ENCODE measurements at places on chromosomes 1 and 21.

DNA sequence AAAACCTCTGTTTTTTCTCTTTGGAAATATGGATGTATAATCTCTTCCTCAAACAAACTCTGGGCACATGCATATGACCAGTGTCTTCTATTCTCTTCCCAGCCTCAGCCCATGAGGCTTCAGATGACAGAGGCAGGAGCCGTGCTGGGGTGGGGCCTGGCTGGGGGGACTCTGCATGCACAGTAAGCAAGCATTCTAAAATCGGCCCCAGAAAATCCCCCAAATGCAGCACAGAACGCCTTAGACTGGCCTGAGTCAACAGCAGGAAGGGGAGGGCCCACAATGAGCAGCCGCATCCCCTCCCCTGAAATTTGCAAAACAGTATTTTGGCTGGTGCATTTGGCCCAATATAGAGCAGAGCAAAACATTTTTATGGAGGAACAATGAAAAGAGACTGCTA is 47.8 kb downstream of the ITPKB start:
- DNase-seq, result no peak

GRCh38 chr1:160453443-160453842 is 53.1 kb downstream of the VANGL2 start:
- no peak for DNase-seq

DNA sequence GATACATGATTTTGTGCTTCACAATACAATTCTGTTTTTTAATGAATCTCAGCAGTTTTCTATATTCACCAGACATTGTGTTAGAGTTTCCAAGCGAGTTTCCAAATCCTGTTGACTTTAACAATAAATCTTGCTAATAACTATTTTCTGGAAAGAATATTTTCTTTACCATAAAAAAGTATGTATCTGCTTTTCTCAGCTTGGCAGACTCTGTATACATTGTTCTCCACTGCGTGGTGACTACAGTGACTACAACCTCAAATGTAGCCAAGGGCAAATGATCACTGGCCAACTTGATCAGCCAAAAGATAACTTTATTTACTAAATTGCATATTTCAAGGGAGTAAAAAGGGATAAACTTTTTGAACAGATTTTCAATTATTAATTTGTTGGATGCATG is 325.9 kb upstream of the ADAMTS5 start:
- no peak for DNase-seq

- DNase-seq, result peak; percentile 40
These were observed 690 bp downstream of the B3GALNT2 start for GRCh38 chr1:235503403-235504121.

GRCh38 chr1:19123837-19124236 is 86.2 kb downstream of the UBR4 start:
- DNase-seq, result no peak

DNA sequence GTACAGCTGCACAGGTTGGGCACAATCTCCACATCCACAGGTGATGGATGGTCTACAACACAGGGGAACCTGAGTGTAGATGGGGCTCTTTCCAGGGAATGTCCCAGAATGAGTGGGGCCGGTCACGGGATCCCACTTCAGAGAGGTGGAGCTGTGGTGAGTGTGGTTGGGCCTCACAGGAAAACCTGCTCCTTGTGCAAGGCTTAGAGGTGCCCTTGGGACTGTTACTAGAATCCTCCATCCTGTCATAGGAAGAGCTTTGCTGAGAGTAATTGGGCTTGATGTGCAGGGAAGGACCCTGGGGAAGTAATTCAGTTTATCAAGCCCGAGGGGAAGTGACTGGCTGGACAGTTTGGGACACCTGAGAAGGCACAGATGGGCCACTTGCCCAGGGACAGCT is 137.9 kb downstream of the ZSCAN20 start:
- no peak for DNase-seq

DNA sequence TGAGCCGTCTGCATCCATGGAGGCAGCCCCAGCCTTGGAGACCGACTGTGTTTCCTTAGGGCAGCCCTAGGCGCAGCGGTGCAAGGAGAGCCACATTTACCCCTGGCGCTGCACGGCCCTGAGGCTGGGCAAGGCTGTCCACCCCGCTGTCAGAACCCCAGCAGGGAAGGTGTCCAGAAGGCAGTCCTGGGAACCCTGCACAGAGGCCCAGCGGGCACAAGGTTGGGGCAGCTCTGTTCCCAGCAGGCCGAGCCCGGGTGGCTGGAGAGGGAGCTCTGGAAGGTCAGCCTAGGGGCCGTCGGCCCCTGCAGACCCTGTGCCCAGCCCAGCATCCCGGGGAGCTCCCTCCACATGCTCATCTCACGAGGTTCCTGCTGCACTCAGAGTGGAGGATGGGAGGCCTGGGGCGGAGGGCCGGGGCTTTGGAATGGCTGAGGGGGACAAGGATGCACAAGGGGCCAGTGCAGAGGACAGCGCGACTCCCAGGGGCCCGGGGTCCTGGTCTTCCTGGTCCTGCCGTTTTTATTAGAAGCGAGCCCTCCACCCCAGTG is 19.9 kb upstream of the SAMD11 start:
- no peak for DNase-seq

DNA sequence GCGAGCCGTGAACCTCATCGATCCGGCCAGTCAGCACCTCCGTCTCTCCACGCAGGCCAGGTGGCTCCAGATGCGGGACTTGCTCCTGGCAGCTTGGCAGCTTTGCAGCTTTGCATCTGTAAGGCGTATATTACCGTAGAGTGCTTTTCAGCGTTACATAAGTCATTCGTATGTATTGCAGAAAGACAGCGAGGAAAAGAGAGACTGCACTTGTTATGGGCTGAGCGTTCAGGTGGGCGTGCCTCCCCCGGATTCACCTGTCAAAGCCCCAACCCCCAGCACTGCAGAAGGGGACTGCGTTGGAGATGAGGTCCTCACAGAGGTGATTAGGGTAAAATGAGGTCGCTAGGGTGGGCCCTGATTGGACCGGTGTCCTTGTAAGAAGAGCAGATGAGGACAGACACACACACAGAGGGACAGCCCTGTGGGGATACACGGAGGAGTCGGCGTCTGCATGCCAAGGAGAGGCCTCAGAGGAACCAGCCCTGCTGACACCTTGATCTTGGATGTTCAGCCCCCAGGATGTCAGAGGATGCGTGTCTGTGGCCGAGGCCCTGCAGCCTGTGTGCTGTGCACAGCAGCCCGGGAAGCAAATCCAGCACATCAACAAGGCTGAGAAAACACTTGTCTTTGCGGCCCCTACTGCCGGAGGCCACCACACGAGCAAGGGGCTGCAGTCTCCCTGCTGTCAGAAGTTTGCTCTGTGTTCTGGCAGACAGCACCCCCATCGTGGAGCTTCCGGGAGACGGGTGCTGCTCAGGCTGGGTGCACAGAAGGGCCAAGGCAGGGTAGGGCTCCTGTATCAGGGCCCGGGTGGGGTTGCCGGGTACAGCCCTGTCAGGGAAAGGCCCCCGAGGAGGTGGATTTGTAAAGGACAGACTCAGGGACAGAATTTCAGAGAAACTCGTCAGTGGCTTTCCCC is 10.9 kb upstream of the AGPAT3 start:
- no peak for DNase-seq

GRCh38 chr1:102790997-102791396 is 317.3 kb downstream of the COL11A1 start:
- no peak for DNase-seq

DNA sequence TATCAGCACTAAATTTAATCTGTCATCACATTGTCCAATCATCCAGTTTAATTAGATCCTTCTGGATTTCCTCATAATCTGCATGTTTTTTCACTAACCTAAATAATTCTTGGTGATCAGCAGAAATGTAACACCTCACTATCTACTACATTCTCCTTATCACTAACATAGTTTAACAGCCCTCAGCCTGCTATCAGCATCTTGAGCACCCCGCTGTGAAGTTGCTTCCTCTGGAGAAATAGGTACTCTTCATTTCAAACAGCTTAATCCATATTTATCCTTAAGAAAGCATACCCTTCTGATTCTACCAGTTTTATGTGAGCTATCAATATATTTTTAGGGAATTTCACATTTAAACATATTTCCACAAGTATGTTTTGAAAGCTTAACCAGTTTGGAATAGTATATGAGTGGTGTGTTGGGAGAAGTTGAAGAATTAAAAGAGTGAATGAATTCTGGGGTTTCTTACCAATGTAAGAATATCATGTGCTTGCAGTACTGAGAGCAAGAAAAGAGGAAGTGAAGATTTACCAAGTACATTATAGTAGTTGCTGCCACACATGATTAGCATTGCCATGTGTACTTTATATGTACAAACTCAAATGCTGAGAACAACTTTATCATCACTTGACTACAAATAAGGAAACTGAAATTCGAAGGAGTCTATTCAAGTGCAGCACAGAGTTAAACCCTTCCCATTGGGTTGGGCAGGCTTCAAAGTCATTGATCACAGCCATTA is 771.1 kb upstream of the ADGRL4 start:
- no peak for DNase-seq

- no peak for DNase-seq
These were observed 29.8 kb downstream of the SLC2A1 start for GRCh38 chr1:42928859-42929258.

DNA sequence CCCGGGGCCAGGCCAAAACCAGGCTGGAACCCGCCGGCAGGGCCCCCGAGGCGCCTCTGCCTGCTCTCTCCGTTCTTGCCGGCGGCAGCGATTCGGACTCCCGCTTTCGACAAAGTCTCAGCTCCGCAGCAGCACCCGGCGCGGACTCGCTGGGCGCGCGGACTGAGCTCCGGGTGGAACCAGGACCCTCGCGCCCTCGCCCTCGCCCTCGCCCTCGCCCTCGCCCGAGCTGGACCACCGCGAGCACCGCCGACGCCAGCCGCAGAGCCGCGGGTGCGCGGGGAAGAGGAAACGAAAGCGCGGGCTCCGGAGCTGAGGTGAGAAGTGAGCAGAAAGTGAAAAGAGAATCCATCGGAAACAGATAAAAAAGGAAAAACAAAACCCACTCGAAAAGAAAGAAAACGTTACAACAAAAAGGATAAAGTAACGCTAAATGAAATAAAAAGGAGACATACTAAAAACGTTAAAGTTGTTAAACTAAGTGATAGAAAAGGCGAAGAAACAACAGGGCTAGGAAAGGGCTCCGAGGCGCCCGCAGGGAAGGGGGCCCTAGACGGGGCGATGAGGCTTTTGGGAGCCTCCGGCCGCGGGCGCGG is 64.9 kb downstream of the MEF2D start:
- DNase-seq, result peak; percentile 51

GRCh38 chr21:42193131-42193671 is 25.7 kb upstream of the ABCG1 start:
- no peak for DNase-seq

- no peak for DNase-seq
These were observed 145.1 kb downstream of the SIPA1L2 start for GRCh38 chr1:232484856-232485255.

DNA sequence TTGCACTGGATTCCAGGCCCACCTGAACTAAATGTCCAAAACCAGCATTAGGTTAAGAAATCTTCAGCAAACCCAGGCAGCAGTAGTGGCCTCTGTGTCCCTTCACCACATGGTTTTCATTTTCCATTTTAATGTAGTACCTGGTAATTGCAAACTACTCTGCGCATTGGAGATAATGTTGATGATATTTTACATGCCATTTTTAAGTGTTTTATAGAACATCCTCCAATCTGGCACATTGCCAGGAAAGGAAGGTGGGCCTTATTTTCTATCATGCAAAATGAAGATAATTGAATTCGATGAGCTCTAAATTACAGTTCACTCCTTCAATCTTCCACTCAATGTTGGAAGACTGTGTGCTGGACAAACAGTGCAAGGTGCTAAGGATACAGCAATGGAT is 89.5 kb downstream of the ZC3H11B start:
- no peak for DNase-seq

DNA sequence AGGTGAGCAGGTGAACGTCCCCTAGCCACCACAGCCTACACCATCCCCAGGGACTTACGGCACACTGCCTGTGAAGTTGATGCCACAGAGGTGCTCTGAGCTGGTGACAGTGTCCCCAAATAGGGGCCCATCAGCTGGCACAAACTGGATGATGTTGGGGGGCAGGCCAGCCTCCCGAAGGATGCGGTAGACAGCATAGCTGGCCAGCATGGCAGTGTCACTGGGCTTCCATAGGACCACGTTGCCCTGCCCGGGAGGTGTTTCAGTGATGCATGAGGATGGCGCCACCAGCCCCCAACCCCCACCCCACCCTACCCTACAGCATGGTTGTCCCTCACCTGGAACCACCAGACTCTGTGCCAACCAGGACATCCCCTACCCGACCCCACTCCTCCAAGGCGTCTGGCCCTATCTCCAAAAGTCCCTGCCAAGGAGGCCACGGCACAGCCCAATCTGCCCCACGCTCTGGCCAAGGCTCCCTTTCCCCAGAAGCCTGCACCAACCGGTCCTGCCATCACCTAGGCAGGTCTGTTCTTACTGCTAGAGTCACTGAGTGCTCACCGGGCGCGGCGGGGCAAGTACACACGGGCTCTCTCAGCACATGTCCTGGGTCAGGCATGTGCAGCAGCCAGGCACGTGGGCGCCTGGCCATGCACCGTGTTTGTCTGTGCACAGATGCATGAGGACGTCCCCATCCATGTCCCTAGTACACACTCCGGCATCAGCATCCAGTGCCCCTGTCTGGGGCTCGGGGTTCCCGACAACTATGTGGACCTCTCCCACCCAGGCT is 20.5 kb downstream of the ALDH4A1 start:
- DNase-seq, result no peak

DNA sequence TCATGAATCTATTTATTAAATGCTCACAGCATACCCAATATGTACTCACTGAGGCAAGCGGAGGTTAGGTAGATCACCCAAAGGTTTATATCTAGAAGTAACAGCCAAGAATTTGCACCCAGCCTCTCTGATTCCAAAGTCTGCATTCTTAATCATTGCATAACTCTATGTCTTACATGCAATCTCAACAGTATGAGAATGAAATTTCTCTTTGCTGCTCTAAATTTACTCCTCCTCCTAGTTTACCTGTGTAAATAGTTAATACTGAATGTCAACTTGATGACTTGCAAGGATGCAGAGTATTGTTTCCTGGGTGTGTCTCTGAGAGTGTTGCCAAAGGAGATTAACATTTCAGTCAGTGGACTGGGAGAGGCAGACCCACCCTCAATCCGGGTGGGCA is 840.6 kb downstream of the BRINP3 start:
- peak; percentile 39 for DNase-seq

GRCh38 chr1:50272912-50273311 is 150.3 kb downstream of the DMRTA2 start:
- DNase-seq, result no peak

DNA sequence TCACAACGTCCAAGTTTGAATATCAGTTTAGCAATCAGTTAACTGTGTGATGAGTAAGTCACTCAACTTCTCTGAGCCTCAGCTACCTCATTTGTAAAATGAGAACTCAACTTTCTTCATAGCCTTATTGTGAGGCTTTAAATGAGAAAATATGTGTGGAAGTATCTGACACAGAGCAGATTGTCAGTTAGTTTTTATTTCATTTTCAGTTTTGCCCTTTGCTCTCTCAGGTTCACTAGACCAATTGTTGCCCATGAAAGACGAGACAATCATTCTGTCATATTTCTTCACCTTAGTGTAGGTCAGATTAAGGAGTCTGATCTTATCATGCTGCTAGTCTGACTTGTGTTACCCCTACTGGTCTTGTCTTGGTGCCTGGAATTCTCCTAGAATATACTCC is 232.8 kb upstream of the PTBP2 start:
- DNase-seq, result no peak

GRCh38 chr1:107056426-107057196 is at the start of gene PRMT6:
TSS of gene PRMT6 (plus strand) at chr1:107056674. CDS start at chr1:107056716, 42 bp downstream.
- DNase-seq, result peak; percentile 72

GRCh38 chr1:81208441-81208840 is 592.3 kb upstream of the ADGRL2 start:
- no peak for DNase-seq

GRCh38 chr1:109167001-109167506 is 46.7 kb upstream of the SARS1 start:
- no peak for DNase-seq
